DMS 273 treated with DMSO at 0.1 percent for 48 hours (cell line): ENCODE measurements at places on chromosomes 12 and 14.

DNA sequence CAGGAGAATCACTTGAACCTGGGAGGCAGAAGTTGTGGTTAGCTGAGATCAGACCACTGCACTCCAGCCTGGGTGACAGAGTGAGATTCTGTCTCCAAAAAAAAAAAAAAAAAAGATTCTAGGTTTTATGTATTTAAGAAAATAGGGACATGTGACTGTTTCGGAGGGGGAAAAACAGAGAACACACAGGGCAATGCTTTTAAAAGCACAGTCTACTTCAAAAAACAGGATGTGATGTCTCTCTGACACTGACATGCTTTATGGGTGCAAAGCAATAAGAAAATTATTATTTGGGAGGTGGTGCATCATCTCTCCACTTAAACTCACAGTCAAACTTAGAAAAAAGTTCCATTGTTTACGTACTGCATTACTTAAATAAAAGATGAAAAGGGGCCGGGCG is 28.7 kb downstream of the CLIP1 start:
- DNase-seq: no peak

GRCh38 chr12:48774516-48774915 is 14.4 kb downstream of the ADCY6 start:
- no peak for DNase-seq

- no peak for DNase-seq
Observed at GRCh38 chr12:76669981-76670380, 93.9 kb upstream of the ZDHHC17 start.

DNA sequence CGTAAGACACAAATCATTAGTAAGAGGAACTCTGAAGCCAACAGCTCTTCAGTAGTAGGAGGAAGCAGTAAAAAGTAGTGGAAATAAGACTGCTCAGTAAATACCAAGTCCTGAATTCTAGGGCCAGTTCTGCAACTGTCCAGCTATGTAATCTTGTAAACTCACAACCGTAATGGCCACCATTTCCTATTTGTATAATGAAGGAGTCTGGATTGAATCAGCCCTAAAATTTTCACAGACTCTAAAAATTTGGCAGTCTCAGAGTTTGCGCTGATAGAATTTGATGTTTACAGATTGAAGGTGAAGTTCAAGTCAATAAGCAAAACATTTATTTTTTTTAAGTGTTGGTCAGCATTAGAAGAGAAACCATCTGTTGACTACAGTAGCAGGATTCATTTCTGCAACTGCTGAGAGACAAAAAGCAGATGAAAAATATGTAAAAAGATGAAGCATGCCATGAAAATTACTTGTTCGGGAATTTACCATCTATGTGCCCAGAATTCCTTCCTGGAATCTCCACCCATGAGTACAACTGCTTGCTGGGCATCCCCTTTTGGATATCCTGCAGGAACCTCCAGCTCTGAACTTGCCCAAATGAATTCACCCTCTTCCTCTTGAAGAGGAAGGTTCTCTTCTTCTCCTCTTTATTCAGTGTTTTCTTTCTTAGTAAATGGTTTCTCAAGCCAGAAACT is 47.5 kb downstream of the GALNT4 start:
- no peak for DNase-seq

DNA sequence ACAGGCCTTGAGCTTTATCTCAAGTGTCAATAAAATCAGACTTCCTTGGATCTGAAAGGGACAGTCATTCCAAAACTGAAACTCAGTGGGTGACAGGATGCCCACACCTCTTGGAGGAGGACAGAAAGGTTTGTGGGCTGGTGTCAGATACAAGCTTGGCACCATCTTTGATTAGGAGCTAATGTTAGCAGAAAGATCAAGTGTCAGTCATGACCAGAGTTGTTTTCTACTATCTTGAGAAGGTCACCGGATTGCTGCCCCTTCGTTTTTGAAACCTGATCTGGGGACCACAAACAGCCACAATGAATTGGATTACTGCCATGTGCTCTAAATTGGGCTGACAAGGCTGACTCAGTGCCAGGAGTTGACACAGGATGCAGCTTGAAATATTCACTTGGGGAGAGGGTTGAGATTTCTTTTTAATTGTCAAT is 88.3 kb downstream of the OTOGL start:
- peak; percentile 15 for DNase-seq

GRCh38 chr12:57524814-57525614 is 2.4 kb downstream of the MBD6 start:
- DNase-seq: no peak

DNA sequence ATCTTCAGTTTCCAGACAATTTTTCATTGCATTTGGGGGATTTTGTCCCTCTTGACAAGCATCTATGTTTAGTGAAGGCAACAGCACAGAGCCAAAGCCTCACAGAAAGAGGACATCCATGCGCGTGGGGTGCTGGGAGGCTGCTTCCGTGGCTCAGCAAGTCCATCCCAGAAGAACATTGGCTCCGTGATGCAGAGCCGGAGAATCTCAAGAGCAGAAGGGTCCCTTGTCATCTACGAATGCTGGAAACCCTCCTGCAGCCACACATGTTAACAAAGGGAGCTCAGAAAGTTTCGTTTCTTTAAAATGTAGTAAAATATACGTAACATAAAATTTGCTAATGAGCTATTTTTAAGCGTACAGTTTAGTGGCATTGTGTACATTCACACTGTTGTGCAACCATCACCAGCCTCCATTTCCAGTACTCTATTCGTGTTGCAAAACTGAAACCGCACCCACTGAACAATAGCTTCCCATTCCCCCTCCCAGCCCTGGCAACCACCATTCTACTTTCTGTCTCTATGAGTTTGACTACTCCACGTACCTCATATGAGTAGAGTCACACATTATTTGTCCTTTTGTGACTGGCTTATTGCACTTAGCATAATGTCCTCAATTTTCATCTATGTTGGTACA is 185.9 kb downstream of the TTC7B start:
- DNase-seq: no peak

GRCh38 chr12:113794774-113795173 is 171.4 kb downstream of the RBM19 start:
- DNase-seq: no peak

DNA sequence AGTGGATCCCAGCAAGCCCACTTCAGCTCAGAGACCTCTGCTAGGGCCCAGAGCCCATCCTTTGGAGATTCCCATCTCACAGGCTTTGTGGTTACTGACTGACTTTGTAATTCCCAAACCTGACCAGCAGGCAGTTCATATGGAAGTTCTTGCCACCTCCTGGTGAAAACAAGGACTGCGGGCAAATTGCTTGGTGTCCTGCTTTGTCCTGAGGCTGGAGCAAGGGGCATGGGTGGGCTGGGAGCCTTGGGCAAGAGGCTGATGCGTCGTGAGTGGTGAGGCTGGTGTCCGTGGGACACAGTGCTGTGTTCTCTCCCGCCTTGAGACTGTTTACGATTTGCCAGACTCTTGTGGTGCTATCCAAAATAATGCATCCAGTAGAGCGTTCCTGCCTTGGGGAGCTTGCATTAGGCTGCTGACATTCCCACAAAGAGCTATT is 91.0 kb downstream of the LRRC74A start:
- peak; percentile 31 for DNase-seq

GRCh38 chr12:43066471-43066870 is 476.9 kb upstream of the PRICKLE1 start:
- no peak for DNase-seq

DNA sequence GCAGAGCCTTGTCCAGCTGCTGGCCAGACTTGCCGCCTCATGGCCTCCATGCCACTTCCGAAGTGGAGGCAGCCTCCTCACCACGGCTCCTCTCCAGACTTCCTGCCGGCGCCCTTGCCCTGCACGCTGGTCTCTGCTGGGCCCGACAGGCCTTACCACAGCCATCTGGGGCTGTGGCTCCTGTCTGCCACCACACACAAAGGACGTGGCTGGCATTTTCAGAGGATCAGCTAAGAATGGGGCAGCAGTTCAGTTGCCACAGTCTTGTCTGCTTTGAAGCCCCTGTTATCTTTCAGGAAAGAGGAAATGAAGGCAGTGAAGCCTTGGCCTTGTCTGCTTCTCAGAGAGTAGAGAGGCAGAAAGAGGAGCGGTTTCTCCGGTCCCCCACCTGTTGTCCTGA is 178.0 kb upstream of the FKBP4 start:
- DNase-seq: no peak

DNA sequence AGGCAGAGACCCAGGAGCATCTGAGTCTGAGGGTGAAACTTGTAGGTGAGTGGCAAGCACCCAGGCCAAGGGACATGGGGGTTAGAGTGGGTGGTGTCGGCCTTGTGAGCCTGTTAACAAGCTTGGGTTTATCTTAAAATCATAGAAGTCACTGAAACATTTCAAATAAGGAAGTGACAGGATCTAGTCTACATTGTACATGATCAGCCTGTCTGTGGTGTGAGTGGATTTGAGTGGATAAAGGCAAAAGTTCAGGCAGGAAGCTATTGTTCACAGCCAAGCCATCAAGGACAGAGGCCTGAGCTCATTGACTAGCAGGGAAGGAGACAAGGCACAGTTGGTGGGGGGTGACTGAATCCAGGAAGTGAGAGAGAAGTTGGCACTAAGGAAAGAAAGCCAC is 59.3 kb upstream of the FKBP4 start:
- no peak for DNase-seq

- no peak for DNase-seq
Observed at GRCh38 chr12:51269174-51270066, 795 bp downstream of the SMAGP start.

- DNase-seq: peak; percentile 21
Observed at GRCh38 chr12:6697584-6698351, 2.8 kb downstream of the PIANP start.

DNA sequence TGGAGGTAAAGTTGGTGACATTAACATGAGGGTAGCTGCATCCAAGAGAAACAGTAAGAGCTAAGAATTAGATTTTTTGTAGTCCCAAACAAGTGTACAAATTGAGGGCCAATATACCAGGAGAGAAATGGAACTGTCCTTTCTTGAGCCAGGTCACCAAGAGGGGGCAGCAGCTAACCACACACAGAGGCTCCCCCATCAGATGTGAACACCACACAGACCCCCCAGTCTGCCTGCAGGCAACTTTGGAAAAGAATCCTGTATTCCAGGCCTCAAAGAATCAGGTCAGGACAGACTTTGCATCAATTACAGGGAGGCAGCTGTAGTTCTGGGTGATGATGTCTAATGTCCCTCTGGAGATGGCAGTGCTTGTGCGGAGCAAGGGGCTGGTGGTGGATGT is 77.9 kb downstream of the SPTB start:
- DNase-seq: no peak

- no peak for DNase-seq
Observed at GRCh38 chr12:65827342-65827741, 3.1 kb downstream of the HMGA2 start.
